Activated naive CD4-positive, alpha-beta T cell treated with anti-CD3 and anti-CD28 coated beads, Interleukin-2, amount 50 U/mL, for 16 hours (primary cell): ENCODE measurements at places on chromosomes 13 and 19.

DNA sequence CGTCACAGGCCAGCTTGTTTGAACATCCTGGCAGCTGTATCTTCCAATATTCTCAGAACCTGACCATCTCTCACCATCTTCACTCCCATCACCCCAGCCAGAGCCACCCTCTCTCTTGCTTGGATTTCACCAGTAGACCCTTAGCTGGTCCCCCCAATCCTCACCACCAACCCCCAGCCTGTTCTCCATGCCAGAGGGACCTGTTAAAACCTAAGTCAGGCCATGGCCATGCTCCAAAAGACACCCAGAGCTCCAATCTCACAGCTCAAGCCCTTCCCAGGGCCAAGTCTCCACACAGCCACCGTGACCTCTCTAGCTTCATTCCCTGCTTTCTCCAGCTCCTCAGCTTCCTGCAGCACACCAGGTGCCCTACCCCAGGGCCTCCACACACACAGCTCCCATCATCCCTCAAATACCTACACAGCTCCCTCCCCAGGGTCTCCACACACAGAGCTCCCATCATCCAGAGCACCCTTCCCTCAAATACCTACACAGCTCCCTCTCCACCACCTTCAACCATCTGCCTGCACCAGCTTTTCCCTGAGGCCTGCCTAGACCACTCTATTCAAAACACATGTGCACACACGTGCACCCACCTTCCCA lies 13.8 kb downstream of the EPS8L1 start:
- DNase-seq = no peak

GRCh38 chr13:31538067-31539042 lies 201.0 kb upstream of the RXFP2 start:
- no peak for DNase-seq

GRCh38 chr13:30978981-30979956 lies 46.8 kb downstream of the TEX26 start:
- peak; percentile 27 for DNase-seq

- no peak for DNase-seq
Measured at GRCh38 chr13:44169018-44169911, 204.4 kb upstream of the SERP2 start.

DNA sequence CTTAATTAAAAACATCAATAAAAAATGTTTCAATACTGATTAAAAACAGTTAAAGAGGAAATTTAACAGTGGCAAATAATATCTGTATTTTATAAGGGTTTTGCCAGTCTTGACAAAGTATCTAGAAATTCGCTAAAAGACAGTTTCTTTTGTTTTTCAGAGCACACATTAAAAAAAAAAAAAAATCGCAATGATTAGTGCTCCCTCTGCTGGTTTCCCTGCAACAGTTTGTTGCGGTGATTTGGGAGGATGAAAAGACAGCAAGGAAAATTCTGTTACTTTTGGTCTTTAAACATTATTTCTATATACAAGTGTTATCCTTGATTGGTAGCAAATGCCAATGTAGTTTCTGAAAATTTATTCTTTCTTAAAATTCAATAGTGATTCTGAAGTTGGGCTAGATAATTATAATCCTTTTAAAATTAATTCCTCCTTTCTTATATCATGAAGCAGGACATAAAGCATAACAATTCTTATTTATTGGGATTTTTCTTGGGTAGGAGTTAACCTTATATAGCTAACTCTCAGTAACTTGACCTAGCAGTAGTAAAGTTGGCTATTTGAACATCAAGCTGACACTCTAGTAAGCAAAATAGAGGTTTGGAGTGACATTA lies 23.1 kb upstream of the SPRY2 start:
- no peak for DNase-seq

DNA sequence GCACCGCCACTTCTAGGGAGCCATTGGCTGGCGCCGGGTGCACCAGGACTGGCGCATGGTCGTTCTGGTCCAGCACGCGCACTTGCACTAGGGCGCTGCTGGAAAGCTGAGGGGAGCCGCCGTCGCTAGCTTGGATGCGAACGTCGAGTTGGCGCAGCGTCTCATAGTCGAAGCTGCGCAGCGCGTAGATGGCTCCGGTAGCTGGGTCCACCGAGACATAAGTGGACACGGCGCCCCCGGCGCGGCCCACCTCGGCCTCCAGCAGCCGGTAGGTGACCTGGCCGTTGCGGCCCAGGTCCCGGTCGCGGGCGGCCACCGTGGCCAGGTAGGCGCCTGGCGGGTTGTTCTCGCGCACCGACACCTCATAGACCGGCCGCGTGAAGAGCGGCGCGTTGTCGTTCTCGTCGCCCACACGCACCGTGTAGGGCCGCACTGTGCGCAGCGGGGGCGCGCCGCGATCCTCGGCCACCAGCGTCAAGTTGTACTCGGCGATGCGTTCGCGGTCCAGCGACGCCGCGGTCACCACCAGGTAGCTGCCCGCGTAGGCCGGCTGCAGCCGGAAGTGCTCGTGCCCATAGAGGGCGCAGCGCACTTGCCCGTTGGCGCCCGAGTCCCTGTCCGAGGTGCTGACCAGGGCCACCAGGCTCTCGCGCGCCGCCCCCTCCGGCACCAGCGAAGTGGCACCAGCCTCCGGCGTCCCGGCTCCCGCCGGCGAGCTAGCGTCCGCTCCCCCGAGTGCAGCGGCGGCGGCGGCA lies 1.7 kb downstream of the PCDH8 start:
- DNase-seq = no peak

DNA sequence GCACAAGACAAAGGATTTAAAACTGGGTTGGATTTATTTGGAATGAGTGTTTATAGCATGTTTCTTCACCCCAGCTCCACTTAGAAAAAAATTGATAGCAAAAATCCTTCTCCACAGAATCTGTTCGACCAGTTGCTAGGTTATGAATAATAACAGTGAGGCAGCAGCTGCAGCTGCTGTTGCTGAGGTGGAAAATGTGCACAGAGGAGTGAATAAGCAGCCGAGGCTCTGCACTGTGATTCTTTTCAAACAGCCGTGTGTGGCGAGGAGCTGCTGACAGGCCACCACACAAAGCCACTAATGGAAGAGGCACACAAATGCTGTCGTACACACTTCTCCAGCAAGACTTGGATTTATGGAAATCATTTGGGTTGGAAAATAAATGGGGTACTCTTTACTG lies 6.4 kb upstream of the RASL11A start:
- no peak for DNase-seq

- no peak for DNase-seq
Measured at GRCh38 chr19:10431254-10431942, 11.1 kb downstream of the PDE4A start.

- no peak for DNase-seq
Measured at GRCh38 chr13:42239644-42240043, 32.3 kb upstream of the AKAP11 start.

GRCh38 chr19:4097501-4097900 lies 26.4 kb downstream of the MAP2K2 start:
- DNase-seq = no peak

- DNase-seq = peak; percentile 85
Measured at GRCh38 chr19:1568320-1569019, at the start of gene MEX3D. MEX3D (minus strand) TSS chr19:1568325; CDS start chr19:1568058, 267 bp downstream.

- DNase-seq = no peak
Measured at GRCh38 chr19:38135150-38135998, 88.6 kb downstream of the DPF1 start.

GRCh38 chr13:27783111-27783510 lies 9.2 kb upstream of the GSX1 start:
- DNase-seq = no peak

- DNase-seq = no peak
Measured at GRCh38 chr19:30339624-30340525, 32.3 kb upstream of the ZNF536 start.

GRCh38 chr13:73141292-73141771 lies 82.5 kb downstream of the KLF5 start:
- DNase-seq = no peak

- no peak for DNase-seq
Measured at GRCh38 chr13:29905845-29906244, 55.4 kb upstream of the UBL3 start.

DNA sequence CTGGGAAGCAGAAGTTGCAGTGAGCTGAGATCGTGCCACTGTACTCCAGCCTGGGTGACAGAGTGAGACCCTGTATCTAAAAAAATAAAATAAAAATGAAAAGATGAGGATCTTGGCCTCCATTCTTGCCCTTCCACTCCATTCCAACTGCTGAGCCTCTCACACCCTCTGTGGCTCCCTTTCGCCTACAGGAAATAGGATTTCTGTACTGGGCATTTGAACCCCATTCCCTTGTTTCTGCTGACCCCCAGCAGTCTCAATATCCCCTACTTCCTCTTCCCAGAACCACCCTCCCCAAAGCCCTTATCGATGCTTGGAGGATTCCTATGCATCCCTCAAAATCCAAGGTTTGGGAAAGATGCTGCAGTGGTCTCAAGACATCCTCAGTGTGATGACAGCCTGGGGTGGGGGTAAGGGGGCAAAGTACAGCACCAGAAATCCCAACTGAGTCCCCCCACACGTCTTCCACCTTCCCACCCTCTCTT lies 12.5 kb upstream of the GDF15 start:
- DNase-seq = no peak

DNA sequence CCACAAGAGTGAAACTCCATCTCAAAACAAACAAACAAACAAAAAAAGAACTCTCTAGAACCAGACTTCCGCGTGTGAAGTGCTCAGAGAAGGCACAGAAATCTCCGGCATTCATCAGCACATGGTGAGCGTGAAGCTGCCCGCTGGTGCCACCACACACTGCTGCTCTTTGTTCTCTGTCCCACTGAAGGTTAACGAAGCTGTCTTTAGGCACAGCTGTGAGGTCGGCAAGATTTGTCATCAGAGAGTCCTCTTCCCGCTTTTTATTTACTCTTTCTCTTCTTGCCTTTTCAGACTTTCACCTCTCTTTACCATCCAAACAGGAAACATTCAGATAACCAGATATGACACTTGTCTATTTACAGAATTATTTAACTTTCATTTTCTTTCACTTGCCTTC lies 115.2 kb upstream of the ARGLU1 start:
- no peak for DNase-seq

DNA sequence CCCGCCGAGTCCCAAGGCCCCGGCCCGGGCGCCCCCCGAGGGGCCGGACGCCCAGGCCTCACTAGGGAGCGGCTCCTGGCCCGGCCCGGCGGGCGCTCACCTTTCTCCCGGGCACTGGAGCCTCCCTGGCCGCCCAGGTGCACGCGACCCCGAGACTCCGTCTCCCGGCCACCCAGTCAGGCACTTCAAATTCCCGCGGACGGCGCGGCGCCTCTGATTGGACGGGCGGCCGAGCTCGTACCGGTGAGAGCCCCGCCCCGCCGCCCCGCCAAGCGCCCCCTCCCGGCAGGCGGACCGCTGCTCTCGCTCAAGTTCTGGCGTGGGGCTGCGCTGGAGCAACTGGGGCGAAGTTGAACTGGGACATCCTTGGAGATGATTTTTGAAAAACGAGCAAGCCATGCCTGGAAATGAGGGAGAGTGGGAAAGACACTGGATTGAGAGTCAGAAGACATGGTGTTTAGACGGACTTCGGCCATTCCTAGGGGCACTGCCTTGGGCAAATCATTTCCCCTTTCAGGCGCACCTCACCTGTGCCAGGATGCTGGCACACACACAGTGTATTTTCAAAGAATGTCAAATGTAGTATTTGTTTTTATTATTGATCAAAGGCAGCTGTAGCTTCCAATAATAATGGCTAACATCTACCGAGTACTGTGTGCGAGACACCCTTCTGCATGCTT lies 485.3 kb downstream of the UQCRFS1 start:
- DNase-seq = peak; percentile 67

- DNase-seq = peak; percentile 34
Measured at GRCh38 chr19:41997121-41997850, 3.3 kb upstream of the ATP1A3 start.

DNA sequence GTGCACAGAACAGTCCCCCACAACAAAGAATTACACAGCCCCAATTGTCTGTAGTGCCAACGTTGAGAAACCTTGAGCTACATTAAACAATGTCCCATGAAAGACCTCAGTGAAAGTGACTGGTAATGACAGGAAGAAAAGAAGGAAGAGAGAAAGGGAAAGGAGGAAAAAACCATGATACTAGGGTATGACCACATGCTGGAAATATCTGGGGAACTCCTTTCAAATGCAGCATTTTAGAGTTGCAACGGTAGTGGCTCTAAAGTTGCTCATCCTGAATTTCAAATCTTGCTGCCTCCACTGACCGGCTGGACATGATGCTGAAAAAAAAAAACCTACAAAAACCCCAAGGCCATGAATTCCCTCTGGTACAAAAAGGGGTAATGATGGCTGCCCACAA lies 26.5 kb downstream of the FPR3 start:
- no peak for DNase-seq

DNA sequence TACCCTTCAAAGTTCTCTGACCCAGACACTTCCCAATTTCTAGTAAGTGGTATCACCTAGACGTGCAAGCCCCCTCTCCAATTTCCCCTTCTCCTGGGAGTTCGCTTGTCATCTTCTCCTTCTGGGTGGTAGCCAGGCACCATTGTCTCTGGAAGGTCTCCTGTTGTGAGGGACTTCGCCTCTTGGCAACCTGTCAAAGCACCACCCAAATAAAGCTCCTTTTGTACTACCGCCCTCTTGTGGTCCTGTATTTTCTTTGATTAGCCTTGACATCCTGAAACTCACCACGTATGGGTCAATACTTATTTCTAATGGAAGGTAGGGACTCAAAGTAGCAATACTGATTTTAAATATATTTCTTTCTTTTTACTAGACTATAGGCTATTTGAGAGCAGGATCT lies 8.2 kb downstream of the GPC5 start:
- DNase-seq = no peak

GRCh38 chr19:572743-573518 lies 535 bp downstream of the BSG start:
- no peak for DNase-seq

- no peak for DNase-seq
Measured at GRCh38 chr19:49700563-49700962, 9.6 kb downstream of the CPT1C start.

DNA sequence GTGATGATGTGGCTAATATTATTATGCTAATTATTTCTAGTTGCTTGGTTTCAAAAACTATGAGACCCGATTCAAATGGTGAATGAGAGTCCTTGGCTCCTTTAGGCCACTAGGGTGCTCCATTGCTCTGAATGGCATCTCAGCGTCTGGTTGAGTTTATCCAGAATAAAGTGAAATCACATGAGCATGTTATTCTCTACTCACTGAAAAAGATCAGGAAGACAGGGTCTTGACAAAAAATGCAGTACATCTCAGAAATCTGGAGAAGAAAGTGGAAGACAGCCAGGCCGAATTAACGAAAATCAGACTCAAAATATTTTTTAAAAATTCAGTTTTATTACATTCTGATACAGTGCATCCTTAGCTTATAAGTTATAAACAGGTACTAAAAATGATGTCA lies 516.2 kb downstream of the MYO16 start:
- no peak for DNase-seq

GRCh38 chr13:40023595-40024203 lies 368.2 kb downstream of the COG6 start:
- no peak for DNase-seq

GRCh38 chr19:3547301-3547731 lies 8.3 kb downstream of the TEKTIP1 start:
- peak; percentile 42 for DNase-seq

- DNase-seq = no peak
Measured at GRCh38 chr19:17052439-17052838, 22.8 kb downstream of the HAUS8 start.
